Lower leg skin (tissue), 4 donors: ENCODE measurements at places on chromosomes 12 and 14. TPM values are rescaled to one million over a fixed set of nuclear protein-coding genes. Genes with fewer than 3 reads are reported as not detected.

The MANSC1 gene
- 14.2 TPM for total RNA-seq

The ANKLE2 gene
- total RNA-seq: 57.9 TPM

The SDR9C7 gene
- 95.5 TPM for total RNA-seq

The CNPY2 gene
- 39.4 TPM for total RNA-seq

The TAS2R8 gene
- not detected for total RNA-seq

The IL22 gene
- not detected for total RNA-seq

The PIWIL1 gene
- total RNA-seq: not detected

The SRRM4 gene
- not detected for total RNA-seq

The HOXC6 gene
- total RNA-seq: 4.7 TPM

The CCDC38 gene
- total RNA-seq: 0.06 TPM

The GPRC5D gene
- not detected for total RNA-seq

The ZDHHC22 gene
- not detected for total RNA-seq

The DLGAP5 gene
- 0.93 TPM for total RNA-seq

The DIABLO gene
- 41.7 TPM for total RNA-seq

The EIF2S3B gene
- total RNA-seq: 0.20 TPM

The CCDC60 gene
- total RNA-seq: not detected

The SLC2A3 gene
- 15.0 TPM for total RNA-seq

The HOXC5 gene
- 0.58 TPM for total RNA-seq

The M6PR gene
- total RNA-seq: 122 TPM

The LRP1-AS gene
- total RNA-seq: not detected

The CYP27B1 gene
- 1.2 TPM for total RNA-seq

The RNU4-1 gene
- total RNA-seq: under 0.01 TPM

The TMTC2 gene
- total RNA-seq: 12.9 TPM

The RPL10L gene
- total RNA-seq: not detected

The PAPLN gene
- 36.4 TPM for total RNA-seq

The KRT77 gene
- 264 TPM for total RNA-seq

The ANO4 gene
- total RNA-seq: 0.06 TPM

The FIGNL2 gene
- total RNA-seq: 0.49 TPM

The FLRT2 gene
- 19.5 TPM for total RNA-seq

The NGB gene
- not detected for total RNA-seq

The SMCO2 gene
- not detected for total RNA-seq

The HHIPL1 gene
- total RNA-seq: 2.4 TPM

The CCDC184 gene
- not detected for total RNA-seq

The INHBE gene
- total RNA-seq: not detected

The RND1 gene
- total RNA-seq: not detected

The ITGA7 gene
- 20.9 TPM for total RNA-seq

The ACRBP gene
- 0.45 TPM for total RNA-seq

The MIPOL1 gene
- 3.6 TPM for total RNA-seq

The TRIM9 gene
- total RNA-seq: 3.0 TPM

The TOMM20L gene
- not detected for total RNA-seq

The HOXC10 gene
- 14.2 TPM for total RNA-seq

The OR4K5 gene
- total RNA-seq: not detected

The CCDC196 gene
- not detected for total RNA-seq

The C12orf42 gene
- total RNA-seq: not detected

The GSC gene
- total RNA-seq: 1.1 TPM

The IGF1 gene
- 3.5 TPM for total RNA-seq

The PRIMA1 gene
- total RNA-seq: 9.0 TPM

The FAM186B gene
- 1.1 TPM for total RNA-seq

The SLC6A12 gene
- total RNA-seq: 0.71 TPM

The CPNE8 gene
- 8.5 TPM for total RNA-seq

The LAG3 gene
- 1.1 TPM for total RNA-seq

The SUPT16H gene
- 35.7 TPM for total RNA-seq

The LTB4R gene
- 71.6 TPM for total RNA-seq

The HOXC4 gene
- 2.5 TPM for total RNA-seq

The MSRB3 gene
- total RNA-seq: 8.0 TPM
